Stimulated activated CD4-positive, alpha-beta T cell treated with anti-CD3 and anti-CD28 coated beads, Interleukin-12 subunit alpha, Interleukin-12 subunit beta, amount 100 ng/mL, for 48 hours (primary cell): ENCODE measurements at places on chromosomes 4 and X.

DNA sequence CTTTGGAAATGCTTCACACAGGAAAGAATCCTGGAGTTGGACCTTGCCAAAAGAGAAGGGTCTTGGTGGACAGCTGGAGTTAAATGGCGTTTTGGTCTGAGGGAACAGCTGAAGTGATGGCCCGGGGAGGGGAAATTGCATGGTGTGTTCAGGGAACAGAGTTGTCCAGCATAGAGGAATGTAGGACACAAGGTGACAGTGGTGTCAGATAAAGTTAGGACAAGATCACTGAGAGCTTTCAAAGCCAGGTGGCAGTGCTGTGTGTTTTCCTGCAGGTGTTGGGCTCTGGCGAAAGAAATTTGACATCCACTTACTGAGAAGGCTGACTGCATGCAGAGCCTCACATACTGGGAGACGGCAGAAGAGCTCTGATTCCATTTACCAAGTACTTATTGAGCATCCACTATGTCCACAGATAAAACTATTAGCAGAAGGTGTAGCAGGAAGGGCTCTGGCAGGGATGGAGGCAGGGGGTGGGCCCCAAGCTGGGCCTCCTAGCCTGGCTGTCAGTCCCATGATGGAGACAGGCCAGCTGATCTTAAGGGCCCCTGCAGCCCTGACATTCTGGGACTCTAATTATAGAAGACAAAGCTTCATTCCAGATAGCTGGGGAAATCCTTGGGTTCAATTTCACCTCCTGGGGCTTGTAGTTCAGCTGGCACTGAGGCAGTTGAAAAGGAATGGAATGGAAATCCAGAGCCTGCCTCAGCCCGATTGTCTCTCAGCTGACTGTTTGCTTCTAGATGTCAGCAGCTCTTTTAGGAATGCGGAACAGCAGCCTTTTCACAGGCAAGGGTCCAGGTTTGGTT is 150.2 kb upstream of the MAMLD1 start:
- no peak for DNase-seq

- DNase-seq: no peak
Observed at GRCh38 chrX:131854581-131854980, 168.5 kb upstream of the STK26 start.

DNA sequence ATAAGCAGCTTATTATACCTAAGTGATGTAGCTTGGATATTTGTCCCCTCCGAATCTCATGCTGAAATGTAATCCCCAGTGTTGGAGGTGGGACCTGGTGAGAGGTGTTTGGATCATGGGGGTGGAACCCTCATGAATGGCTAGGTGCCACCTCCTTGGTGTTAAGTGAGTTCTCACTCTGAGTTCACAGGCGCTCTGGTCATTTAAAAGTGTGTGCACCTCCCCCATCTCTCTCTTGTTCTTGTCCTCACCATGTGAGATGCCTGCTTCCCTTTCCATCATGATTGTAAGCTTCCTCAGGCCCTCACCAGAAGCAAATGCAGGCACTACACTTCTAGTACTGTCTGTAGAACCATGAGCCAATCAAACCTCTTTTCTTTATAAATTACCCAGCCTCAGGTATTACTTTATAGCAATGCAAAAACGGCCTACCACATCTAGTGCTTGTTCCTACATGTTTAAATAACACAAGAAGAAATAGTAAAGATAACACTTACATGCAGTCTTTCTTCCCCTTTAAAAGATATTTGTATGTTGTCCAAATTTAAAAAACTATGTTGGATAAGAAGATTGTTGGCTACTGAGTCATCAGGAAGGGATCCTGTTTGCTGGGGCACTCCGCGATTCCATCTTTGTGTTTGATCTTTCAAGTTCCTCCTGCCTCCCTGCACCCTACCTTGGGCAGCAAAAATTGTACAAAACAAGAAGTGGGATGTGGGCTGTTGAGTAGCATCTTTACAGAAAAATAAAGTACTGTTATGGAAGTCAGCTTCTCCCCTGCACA is 29.7 kb downstream of the PPP1R2C start:
- no peak for DNase-seq

- DNase-seq: no peak
Observed at GRCh38 chrX:96997196-96997595, 113.5 kb downstream of the RPA4 start.

DNA sequence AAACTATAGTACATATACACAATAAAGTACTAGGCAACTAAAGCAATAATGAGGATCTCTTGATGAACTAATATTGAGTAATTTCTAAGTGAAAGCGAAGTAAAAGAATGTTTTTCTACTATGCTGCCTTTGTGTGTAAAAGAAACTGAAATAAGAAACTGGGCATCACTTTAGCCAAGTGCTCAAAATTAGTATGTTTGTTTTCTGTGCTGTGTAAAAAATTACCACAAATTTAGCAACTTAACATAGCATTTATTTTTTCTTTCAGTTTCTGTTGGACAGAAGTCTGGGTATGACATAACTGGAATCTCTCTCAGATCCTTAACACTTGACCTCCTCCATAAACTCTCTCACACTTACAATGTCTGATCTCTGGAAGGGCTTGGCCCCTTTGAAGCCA is 687.1 kb upstream of the MAGEB2 start:
- no peak for DNase-seq

GRCh38 chrX:134443020-134443419 is 16.9 kb upstream of the HPRT1 start:
- no peak for DNase-seq

DNA sequence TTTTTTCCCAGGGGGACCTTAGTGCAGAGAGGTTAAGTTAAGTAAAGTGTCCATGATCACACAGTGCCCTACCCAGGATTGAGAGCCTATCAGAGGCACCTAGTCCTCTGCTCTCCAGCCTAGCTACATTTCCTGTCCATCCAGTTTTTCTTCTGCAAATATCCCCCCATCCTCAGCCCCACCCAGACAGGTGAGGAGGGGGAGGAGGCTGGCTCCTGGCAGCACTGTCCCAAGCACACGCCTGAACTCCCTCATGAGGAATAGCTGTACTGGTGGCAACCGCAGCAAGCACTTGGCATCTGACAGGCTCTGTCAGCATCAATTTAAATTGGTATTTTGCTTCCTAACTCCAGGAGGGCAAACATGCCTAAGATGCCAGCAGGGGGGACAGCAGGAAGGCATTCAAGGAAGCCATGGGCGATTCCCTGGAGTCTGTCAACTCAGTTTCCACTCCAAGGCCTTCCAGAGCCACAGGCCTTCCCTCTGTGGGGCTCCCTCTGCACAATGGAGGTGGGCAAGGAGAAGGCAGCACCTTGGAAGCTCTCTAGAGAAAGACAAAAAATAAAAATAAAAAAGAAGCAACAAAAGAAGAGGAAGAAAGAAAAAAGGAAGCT is 6.4 kb upstream of the FRMPD3 start:
- DNase-seq: no peak

DNA sequence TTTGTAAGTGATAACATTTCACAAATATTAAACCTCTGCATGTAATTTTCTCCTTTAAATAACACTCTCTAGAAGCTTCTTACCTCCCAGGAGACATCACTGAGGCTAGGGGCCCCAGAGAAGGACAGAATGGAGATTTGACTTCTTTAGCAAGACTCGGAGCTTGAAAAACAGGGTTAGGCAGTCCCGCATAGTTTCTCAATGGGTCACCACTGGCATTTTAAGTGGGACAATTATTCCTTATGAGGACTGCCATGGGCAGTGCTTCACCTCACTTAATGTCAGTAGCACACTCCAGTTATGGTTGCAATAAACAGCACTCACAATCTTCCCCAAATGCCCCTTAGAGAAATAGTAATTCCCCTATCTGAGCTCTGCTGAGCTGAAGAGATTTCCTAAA is 66.7 kb upstream of the NOCT start:
- DNase-seq: no peak

DNA sequence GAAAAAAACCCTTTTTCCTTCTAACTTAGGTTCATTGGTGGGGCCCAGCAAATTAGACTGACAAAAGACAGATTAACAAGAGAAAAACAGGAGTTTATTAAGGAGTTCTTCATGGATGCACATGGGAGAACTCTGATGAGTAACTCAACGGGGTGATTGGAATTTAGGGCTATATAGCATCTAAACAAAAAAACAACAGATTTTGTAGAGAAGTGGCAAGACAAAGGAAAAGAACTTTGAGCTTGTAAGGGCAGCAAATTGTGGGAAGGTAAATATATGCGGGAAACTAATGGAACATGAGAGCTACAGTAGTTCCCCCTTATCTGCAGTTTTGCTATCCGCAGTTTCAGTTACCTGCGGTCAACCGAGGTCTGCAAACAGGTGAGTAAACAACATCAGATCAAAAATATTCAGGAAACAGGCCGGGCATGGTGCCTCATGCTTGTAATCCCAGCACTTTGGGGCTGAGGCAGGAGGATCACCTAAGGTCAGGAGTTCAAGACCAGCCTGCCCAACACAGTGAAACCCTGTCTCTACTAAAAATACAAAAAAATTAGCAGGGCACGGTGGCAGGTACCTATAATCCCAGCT is 573.6 kb downstream of the ADGRL3 start:
- no peak for DNase-seq

- DNase-seq: no peak
Observed at GRCh38 chr4:151315212-151315886, 10.1 kb downstream of the SH3D19 start.

GRCh38 chr4:7244331-7244665 is 52.0 kb downstream of the SORCS2 start:
- DNase-seq: no peak

DNA sequence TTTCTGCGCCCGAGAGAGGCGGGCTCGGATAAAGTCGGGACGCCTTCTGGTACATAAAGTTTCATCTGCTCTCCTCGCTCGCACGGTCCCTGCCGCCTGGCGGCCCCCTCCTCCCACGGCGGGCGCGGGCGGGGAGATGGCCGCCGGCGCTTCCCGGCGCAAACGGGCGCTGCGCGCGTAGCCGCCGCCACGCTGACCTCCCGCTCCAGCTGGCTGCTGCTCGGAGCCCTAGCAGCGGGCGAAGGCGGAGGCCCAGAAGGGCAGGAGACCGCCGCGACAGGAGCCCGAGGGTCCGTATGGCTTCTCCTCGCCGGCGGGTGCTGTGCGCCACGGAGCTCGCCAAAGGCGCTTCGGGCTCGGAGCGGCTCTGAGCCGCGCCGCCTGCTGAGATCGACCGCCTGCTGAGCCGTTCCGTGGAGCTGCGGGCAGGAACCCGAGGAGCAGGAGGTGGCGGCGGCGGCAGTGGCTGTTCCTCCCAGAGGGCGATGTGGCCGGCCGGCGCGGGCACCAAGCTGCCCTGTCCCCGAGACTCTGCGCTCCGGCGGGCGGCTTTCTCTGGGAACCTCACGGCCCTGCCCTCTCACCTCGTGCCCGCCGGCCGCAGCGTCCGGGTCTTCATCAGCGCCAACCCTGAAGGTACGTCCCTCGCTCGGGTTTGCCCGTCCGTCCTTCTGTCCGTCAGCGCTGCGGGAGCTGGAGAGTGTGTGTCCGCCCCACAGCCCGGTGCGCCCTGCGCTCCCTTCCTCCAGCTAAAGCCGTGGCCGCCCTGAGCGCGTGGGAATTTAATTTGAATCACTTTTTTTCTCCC is at the start of gene NWD2:
Gene NWD2 (plus strand): TSS at position 161 of the 808 bp plus-strand sequence. CDS start 325 bp downstream, at position 486.
- DNase-seq: no peak

DNA sequence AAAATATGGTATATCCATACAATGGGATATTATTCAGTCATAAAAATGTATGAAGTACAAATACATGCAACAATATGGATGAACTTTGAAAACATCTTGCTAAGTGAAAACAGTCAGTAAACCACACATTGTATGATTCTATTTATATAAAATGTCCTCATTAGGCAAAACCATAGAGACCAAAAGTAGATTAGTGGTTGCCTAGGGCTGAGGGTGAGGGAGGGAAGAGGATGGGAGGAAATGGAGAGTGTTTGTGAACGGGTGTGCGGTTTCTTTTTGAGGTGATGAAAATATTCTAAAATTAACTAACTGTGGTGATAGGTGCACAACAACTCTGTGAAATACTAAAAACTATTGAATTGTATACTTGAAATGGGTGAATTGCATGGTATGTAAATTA is 29.6 kb downstream of the TEX11 start:
- DNase-seq: no peak

GRCh38 chr4:184268584-184269160 is 51.0 kb upstream of the ENPP6 start:
- no peak for DNase-seq

DNA sequence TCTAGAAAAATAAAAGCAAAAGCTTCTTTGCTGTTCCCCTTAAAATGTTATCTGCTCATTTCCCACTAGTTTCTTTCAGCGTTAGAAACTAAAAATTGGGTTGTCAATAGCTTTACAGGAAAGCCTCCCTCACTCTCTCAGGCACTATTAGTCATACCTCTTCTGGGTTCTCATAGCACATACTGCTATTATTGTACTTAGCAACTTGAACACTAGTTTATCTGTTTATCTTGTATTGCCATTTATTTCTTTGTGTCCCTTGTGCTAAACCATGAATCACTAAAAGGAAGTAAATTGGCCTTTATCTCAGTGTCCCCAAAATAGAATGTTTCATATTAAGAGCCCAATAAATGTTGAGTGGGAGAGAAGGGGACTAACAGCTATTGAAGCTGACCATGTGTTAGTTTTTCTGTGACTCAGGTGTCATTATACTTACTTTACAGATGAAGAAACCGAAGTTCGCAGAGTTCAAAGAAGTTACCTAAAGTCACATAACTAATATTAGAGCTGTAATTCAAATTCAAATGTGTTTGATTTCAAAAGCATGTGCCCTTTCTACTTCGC is 124.8 kb upstream of the CITED1 start:
- DNase-seq: no peak

GRCh38 chr4:101972791-101973190 is 182.3 kb downstream of the BANK1 start:
- DNase-seq: no peak

- DNase-seq: no peak
Observed at GRCh38 chr4:54746218-54746617, 88.5 kb downstream of the KIT start.

GRCh38 chrX:24148535-24149350 is 786 bp upstream of the ZFX start:
- DNase-seq: no peak

- no peak for DNase-seq
Observed at GRCh38 chrX:46754036-46754435, 4.9 kb downstream of the SLC9A7 start.

- DNase-seq: no peak
Observed at GRCh38 chr4:168822481-168822880, 187.6 kb downstream of the CBR4 start.

DNA sequence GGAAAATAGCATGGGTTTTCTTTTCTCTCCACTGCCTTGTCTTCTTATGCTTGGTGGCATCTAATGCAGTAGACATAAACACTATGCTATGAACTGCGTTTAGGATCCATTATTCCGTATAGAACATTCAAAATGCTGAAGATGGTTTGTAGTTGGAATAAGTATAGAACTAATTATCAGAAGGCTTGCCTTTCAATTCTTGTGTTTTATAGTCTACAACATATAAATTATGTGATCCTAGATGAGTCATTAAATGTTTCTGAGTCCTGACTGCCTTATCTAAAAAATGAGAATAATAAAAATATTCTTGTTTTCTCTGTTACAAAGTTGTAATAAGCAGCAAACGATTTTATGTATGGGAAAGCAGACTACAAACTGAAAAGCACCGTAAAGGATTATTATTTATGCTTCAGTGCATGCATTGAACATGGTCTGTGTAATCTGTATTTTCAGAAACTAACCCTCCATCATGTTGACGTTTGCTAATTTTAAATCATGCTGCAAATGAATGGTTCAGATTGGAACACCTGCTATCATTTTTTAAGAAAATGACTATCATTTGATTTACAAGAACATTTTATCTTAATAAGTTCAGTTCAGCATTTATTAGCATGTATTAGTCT is 335.9 kb upstream of the AADAT start:
- DNase-seq: no peak
